Brain microvascular endothelial cell (primary cell): ENCODE measurements at places on chromosomes 1 and 21.

GRCh38 chr1:101309334-101310311 is 72.8 kb downstream of the S1PR1 start:
- peak; percentile 40 for DNase-seq

GRCh38 chr1:201371276-201371675 is 6.2 kb downstream of the TNNT2 start:
- no peak for DNase-seq

GRCh38 chr21:43362321-43362791 is 64.6 kb downstream of the SIK1 start:
- DNase-seq = peak; percentile 76

DNA sequence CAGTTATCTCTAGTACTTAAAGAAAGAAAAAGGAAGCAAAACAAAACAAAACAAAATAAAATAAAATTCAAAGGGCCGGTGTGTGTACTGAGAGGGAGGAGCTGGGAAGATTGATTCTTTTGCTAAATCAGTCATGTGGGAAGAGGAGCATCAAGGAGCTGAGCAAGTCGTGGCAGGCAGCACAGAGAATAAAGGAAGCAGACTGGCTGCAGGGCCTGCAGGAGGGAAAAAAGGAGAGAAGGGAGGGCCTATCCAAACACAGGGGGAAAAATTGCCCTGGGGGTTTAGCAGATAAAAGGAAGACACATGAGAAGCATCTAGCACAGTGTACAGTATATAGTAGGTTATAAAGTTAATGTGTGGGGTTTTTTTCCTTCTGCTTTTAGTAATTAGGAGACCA is 27.6 kb downstream of the AGO4 start:
- no peak for DNase-seq

GRCh38 chr1:150567341-150567716 is 12.1 kb downstream of the MCL1 start:
- DNase-seq = no peak

DNA sequence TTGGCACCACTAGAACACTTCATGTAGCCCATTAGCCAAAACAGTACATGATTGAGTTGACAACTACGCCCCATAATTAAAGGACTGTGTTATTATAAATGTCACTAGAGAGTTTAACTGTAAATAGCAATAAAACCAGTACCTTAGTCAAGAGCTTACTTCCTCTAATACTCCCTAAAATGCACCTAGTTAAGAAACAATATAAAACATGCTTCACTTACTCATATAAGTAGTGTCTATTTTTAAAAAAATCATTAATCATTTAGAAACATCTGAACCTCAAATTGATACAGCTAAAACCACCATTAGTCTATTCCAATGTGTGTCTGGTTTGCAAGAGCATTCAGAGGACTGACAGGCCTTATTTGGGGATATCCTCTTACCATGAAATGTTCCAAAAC is 25.3 kb downstream of the PTP4A2 start:
- DNase-seq = no peak

- DNase-seq = no peak
Observed at GRCh38 chr1:145785547-145785946, 38.3 kb downstream of the RNF115 start.

- peak; percentile 16 for DNase-seq
Observed at GRCh38 chr1:43387976-43388599, 1.5 kb downstream of the MED8 start.

DNA sequence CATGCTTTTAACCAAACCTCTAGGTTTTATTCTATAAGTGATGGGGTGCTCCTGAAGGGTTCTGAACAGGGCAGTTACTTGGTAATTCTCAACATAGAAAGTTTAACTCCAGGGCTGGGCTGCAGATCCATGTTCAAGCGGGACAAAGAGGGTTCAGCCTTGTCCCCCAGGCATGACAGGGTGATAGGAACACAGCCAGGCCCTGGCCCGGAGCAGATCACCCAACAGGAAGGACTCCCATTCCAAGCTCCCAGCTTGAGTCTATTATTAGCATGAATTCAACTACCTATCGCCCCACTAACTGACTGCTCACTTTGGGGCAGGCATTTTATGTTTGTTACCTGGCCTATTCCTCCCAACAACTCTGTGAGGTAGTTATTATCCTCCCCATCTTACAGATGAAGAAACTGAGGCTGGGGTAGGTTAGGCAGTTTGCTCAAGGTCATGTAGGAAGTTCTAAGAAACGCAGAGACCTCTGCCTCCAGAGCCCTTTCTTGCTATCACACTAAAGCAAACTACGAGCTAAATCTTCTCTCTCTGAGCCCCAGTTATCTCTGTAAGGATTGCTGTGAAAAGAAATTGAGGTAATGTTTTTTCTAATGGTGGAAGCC is 14.5 kb downstream of the ASAP3 start:
- DNase-seq = no peak

DNA sequence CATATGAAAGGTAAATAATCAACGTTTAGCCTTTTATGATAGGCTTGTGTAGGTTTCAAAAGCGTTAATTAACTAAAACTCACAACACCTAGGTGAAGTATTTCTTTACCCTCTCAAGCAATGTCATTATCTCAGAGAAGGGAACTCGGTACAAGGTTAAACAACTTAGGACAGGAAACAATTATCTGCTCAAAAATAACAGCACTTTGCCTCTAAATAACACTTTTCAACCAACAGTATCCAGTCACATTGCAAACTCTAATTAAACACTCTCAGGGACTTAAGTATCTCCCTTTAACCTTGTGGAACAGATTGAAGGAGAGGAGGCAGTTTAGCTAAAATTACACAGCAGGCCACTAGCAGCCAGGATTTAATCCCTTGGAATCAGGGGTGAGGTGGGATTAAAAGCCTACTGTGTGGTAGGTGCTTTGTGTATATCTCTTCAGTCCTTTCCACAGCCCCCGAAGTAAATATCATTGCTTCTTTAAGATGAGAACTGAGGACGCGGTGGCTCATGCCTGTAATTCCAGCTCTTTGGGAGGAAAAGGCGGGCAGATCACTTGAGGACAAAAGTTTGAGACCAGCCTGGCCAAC is 5.2 kb upstream of the AKNAD1 start:
- no peak for DNase-seq

GRCh38 chr1:181469829-181470228 is 13.5 kb upstream of the CACNA1E start:
- peak; percentile 67 for DNase-seq

- no peak for DNase-seq
Observed at GRCh38 chr1:245485996-245486395, 331.2 kb downstream of the KIF26B start.

GRCh38 chr1:119674835-119675289 is 26.8 kb upstream of the ZNF697 start:
- peak; percentile 69 for DNase-seq

DNA sequence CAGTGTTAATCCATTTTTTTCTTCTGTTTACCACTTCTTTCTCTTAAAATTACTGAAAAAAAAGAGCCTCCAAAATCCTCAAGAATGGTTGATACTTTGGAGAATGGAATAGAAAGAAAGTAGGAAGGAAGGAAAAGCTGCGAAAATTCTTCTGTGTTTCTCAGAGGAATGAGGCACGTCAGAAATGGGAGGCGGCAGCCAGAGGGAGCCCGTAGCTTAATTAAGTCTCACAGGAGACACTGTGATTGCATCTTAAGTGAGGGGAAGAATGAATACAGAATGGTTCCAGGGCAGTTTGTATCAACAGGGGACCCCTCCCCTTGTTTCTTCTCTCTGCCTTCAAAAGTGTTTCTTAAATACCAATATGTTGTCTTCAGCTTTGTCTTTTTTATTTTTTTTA is 1099.5 kb downstream of the PLA2G4A start:
- DNase-seq = peak; percentile 48

DNA sequence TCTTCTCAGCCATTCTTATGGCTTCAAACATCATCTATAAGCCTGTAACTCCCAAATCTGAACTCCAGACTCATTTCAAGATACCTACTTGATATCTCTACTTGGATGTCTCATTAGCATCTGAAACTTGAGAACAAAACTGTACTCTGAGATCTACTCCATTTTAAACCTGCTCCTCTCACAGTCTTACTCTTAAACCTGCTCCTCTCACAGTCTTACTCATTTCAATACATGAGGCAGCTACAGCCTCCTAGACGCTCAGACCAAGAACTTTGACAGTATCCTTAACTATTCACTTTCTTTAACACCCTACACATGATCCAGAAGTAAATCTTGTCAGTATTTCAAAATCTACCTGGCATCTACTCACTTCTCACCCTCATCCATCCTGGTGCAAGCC is 54.3 kb downstream of the NBPF6 start:
- DNase-seq = no peak

GRCh38 chr1:10795276-10796021 is 997 bp downstream of the CASZ1 start:
- DNase-seq = no peak

- no peak for DNase-seq
Observed at GRCh38 chr1:168146626-168147025, 9.9 kb upstream of the GPR161 start.

DNA sequence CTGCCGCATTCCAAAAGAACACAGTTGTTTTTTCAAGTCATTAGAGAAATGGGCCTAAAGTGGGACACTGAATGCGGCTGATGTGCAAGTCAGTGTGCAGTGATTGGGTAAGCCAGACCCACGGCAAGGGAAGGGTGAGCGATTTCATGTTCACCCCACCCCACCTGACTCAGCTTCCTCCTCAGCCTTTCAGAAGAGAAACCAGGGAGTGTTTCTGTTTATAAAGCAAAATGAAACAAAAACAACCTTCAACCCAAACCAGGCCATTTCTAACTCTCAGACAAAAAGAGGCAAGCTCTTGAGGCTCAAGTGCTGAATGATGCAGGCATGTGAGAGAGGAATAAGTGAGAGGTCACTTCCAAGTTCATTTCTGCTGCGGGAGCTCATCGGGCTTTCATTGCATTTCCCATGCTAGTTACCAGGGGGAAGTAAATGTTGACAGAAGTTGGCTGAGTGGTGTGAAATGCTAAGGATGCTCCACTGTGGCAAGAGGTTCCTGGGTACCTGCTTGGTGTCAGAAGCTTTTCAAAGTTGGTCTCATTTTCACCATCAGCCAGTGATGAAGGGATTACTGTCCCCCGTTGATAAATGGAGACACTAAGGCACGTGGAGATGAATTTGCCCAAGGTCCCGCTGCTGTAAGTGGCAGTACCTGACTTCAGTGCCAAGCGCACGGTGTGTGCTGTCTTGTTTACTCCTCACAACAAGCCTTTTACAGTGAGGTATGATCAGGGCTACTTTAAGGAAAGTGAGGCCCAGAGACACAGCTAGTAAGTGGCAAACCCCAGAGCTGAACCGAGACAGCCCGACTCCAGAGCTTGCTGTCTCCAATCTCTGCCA is 29.1 kb downstream of the STPG1 start:
- peak; percentile 64 for DNase-seq

DNA sequence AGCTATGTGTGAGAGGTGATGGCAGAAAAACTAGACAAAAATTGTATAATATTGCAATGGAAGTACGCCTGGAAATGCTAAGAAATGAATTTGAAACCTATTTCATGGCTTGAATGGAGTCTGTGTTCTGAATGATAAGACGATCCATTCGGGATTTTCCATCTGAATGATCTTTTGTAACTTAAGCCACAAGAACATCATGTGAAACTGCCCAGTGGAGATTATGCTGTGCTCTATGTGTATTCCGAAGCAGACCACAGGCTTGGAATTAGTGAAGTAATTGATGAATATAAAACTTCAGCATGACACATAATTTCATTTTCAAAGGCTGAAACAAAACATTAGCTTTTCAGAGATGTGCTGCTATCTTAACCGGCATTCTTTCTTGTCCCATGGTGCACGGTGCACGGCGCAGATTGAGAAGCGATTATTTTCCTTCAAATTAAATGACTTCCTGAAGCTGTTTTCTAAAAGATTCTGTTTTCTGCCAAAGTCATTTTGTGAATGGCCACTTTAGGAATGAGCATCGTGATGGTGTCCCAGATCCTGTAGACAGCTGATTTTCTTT is 652.9 kb downstream of the PLA2G4A start:
- DNase-seq = no peak

DNA sequence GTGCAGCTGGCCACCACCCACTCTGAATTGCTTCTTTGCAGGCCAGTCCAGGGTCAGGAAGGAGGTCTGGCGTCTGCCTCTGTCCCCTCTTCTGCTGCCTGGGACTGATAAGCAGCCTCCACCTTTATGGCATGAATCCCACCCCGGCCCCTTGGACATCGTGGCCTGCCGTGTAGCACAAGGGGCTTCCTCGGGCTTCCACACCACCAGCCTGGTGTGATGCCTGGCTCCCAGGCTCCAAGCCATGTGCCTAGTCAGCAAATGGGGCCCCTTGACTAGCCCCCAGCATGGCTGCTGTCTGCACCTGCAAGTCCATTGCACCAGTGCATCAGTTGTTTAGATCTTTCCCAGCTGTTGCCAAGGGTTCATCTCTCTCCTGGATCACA is 9.9 kb upstream of the ARF1 start:
- no peak for DNase-seq

- no peak for DNase-seq
Observed at GRCh38 chr1:165632152-165632469, 1.1 kb downstream of the MGST3 start.

DNA sequence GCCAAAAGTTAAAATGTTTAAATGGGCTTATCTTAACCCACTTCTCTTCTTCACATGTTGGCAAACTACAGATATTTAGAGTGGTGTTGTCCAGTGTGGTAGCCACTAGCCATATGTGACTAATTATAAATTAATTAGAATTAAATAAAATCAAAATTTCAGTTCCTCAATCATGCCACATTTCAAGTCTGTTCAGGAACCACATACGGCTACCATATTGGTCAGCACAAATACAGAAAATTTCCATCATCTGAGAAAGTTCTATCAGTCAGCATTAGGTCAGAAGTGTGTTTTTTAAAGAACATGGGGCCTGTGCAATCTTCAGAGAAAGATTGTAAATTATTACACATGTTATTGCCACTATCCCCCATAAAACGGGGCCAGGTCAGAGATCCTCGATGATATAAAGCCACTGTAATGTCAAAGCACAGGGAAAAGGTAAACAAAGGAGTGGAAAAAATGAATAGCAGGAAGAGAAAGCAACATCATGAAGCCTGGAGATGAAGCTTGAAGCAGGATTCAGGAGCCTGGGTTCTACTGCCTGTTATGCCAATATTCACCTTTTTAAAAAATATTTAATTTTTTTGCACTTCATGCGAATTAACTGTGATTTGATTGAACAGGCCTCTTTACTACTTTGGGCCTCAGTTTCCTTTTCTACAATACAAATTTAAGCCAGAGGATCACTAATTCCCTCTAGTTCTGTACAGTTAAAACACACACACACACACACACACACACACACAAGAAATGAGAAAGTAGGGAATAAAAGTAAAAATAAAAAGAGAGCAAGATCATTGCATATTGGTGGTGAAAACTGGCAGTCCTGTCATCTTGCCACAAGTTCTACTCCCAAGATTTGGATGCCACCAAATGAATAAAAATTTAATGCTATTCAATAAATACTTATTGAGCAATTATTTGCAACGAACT is 2.3 kb downstream of the RSBN1 start:
- no peak for DNase-seq

- no peak for DNase-seq
Observed at GRCh38 chr1:53590531-53591515, 131.6 kb downstream of the DMRTB1 start.

DNA sequence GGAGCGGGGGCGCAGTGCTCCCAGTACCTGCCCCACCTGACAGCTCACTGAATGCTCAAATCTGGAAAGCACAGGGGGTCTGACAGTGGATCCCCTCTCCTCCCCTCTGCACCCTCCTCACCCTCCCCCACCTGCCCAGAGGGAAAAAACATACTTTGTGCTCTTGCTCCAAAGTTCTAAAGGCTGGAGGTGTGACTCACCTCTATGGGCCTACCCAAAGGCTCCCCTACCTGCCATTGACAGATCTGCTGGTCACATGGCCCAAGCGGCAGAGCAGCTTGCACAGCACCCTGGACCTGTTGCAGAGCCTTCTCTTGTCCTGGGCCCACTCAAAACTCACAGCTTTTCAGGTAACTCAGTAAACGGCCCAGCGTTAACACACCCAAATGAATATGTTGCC is 55.7 kb downstream of the ADSS2 start:
- DNase-seq = no peak
